ENCODE measurements at places on chromosomes 13 and 19.

DNA sequence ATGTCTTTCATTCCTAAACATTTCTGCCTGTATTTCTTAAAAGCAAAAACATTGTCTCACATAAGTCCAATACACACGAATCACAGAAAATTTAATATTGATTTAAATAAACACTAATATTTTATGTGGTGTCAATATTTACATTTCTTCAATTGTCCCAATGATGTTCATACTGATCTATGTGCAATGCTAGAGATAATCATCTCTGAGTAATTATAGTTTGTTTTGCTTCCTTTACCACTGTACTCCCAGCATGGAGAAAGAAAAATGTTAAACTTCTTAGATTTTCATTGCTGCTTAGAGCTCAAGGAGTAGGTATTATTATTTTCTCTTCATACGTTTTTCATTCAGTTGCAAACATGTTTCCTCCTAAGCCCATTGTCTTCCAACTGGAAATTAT is 434.2 kb upstream of the PRR20A start:
- no peak for DNase-seq

DNA sequence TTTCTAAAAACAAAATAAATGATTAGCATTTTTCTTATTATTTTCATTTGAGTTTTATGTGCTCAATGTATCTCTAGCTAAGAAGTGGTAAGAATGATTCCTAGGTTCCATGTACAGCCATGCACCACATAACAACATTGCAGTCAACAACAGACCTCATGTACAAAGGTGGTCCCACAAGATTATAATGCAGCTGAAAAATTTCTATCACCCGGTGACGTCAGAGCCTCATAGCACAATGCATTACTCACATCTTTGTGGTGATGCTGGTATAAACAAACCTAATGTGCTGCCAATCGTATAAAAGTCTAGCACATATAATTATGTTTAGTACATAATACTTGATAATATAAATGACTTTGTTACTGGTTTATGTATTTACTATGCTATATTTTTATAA is 120.5 kb downstream of the SLC7A1 start:
- DNase-seq: no peak

DNA sequence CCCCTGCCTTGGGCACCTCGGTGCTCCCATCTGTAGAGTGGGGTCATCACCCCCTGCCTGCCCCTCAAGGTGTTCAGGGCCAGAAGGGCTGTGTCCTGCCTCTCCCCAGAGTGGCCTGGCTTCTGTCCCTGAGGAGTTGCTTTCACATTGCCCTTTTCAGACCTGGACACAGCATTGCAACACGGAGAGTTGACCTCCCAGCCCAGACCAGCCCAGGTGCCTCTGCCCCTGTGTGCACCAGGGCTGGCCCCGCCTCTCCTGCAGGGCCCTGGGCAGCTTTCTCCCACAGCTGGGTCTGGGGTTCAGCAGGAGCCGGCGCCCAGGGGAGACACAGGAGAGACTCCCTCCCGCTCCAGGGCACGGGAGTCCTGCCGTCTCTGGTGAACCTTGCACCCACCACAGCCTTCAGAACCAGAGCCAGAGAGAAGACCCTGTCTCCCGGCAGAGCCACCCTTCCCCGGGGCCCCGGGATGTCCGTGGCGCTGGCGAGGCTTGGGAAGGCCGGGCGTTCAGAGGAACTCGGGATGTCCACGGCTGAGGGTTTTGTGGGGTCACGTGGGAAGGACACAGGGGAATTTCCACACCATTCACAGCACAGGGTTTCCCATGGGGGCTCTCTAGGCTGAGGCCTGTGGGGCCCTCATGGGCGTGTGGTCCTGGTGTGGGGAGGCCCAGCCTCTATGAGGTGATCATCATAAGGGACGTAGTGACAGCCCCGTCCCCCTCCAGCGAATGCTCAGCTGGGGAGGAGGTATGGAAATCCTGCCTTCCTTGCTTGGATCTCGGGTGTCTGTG is 23.2 kb downstream of the C13orf46 start:
- DNase-seq: no peak

DNA sequence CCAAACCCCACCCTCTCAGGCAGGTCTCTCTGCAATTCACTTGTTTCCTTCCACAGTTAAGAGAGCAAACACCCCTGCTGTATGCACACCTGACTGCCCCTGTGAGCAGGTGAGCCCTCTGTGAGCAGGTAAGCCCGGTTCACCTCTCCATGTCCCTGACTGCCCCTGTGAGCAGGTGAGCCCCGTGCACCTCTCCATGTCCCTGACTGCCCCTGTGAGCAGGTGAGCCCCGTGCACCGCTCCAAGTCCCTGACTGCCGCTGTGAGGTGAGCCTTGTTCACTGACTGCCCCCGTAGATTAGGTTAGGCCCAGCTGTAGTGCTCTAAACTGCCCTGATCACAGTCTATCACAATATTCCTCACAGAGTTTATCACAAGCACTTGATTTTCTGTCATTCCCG is 29.2 kb downstream of the TMTC4 start:
- DNase-seq: no peak

DNA sequence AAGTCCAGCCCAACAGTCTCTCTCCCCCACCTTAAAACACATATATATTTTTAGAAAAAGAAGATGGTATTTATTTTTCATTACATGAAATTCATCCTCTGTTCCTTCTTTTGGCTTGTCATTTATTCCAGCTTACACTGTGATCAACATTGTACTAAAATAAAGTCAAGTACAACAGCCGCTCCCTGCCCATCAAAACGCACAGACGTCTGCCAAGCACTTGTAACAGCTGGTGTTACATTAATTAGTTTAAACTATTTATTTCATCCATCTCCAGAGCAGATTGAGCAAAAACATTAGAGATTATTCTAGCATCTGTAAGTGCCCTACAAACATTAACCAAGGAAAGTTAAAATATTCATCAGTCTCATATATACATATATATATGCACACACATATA is 350.5 kb downstream of the DACH1 start:
- DNase-seq: no peak

DNA sequence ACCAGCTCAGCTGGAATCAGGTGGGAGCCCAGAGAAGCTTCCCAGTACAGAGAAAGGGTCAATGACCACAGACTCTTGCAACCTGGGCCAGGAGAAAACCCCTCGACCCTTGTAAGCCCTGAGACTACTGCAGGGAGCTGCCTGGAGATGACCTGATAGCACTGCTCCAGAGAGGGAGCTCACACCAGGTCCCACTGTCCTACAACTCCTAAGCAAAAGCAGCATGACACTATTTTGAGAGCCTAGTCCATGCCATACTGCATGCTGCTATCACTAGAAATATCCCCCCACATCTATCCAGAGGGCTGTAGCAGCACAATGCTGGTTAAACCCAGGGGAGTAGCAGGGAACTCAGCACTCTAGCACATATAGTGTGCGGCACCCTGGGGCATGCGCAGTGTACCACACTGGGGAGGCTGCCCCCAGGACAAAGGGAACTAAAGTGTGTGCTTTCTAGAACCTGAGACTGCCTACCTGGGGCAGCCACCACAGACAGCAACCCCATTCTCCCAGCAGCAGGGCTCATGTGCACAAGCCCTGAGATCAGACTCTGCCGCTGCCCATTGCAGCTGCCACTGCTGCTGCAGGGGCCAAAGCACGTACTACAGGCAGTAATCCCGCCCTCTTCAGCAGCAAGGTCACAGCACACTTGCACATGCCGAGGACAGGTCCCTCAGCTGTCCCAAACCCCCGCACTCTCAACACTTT is 27.1 kb upstream of the N4BP2L1 start:
- DNase-seq: no peak

DNA sequence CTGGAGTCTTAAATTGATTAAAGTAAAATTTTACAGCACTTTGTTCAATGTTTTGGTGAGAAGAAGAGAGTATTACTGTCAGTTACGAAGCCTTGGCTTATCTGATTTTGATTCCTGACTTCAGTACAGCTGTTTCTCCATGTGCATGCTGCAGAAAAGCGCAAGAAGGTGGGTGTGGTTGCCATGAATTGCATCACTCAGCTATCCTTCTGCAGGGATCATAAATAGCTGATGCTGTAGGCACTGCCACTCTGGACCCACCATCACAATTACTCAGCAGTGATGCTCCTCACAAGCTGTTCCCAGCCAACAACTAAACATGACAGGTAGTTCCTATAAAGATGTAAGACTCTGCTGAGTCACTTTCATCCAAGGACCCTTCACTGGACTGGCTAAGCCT is 321.2 kb downstream of the IRS2 start:
- DNase-seq: no peak

Data from activated T-cell treated with anti-CD3 and anti-CD28 coated beads for 24 hours (primary cell).